ENCODE measurements at places on chromosomes 13 and 19. TPM values are rescaled to one million over a fixed set of nuclear protein-coding genes. Genes with fewer than 3 reads are reported as not detected.

DNA sequence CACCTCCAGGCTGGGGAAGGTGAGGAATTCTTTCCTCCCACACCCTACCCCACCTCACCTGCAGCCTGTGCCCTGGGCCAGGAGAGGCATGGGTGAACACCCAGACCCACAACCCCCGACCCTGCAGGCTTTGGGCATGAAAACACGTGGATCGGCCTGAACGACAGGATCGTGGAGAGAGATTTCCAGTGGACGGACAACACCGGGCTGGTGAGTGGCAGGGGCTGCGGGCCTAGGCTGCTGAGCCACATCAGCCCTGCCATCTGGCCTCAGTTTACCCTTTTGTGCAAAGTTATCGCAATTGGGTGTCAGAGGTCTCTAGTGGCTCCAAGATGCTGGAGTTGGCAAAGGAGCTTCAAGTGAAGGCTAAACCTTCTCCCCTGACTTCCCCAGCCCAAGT is 28.7 kb downstream of the NCAN start:
- no peak for DNase-seq

- DNase-seq, result peak; percentile 78
Observed at GRCh38 chr19:49680421-49681351, 3.6 kb downstream of the PRMT1 start.

The SERPINE3 gene
- total RNA-seq, result not detected

The FAM216B gene
- not detected for total RNA-seq

DNA sequence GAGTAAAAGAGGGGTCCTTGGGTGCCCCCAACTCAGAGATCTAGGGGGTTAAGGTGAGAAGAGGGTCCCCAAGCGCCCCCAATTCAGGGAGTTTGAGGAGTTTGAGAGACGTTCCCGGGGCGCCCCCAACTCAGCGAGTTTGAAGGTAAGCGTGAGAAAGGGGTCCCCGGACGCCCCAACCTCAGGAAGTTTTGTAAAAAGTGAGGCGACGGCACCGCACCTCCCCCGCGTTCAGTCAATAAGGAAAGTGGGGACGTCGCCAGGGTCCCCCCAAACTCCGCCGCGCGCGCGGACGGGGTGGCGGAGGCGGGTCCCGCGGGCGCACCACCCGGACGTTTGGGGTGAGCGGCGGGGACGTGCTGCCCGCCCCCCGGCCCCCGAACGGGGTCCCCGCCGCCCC is 353 bp downstream of the RFX2 start:
- DNase-seq, result no peak

The PRR12 gene
- total RNA-seq, result 0.36 TPM

DNA sequence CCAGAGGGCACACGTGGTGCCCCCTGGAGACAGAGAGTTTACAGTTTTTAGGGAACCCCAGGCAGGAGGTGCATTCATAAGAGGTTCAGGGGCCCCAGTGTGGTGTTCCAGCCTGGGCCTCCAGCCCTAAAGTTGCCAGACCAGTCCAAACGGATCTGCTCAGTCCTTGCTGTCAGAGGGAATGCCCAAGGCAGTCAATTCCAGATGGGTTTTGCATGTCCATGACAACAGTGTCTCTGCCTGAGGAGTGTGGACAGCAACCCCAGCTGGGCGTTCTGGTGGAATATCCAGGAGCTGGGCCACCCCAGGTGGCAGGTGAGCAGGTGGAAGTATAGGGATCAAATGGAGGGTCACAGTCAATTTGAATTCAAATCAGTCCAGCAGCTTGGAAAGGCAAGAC is 25.3 kb downstream of the FBXO27 start:
- no peak for DNase-seq

DNA sequence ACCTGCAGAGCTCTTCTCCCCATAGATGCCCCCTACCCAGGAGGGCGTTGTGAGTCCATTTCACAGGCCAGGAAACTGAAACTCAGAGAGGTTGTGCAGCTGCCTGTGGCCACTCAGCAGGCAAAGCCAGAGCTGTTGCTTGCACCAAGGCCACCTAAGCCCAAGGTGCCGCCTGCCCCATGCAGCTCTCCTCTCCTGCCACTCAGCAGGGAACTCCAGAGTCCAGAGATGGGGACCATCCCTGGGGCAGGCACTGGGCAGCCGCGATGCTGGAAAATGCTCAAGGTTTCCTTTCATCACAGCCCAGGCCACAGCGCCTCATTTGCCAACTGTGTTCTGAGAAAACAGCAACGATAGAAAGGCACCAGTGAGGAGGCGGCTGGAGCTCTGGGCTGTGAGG is 41.0 kb upstream of the PEPD start:
- DNase-seq, result no peak

- peak; percentile 44 for DNase-seq
Observed at GRCh38 chr13:44618326-44618725, 42.2 kb upstream of the TSC22D1 start.

- DNase-seq, result no peak
Observed at GRCh38 chr19:32296694-32297093, 48.7 kb upstream of the ZNF507 start.

GRCh38 chr19:33569821-33570220 is 48.2 kb upstream of the PEPD start:
- DNase-seq, result no peak

DNA sequence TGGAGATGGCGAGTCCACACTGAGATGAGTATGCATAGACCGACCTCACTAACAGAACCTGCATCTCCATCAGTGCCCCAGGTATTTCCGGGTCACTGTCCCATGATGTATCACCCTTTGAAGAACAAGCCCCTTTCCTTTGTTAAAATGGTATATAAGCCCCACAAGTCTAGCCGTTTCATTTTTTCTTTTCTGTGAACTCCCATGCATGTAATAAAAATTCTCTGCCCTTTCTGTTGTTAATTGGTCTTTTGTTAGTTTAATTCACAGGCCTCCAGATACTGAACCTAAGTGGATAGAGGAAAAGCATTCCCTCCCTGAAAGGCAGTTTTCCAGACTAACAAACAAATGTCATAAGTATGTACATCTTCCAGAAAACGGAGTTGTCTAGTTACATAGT is 15.0 kb upstream of the CD177 start:
- no peak for DNase-seq

GRCh38 chr19:7904074-7905020 is 670 bp downstream of the MAP2K7 start:
- DNase-seq, result no peak

Data from IMR-90 (cell line).